ENCODE measurements at places on chromosomes 2 and 18.

DNA sequence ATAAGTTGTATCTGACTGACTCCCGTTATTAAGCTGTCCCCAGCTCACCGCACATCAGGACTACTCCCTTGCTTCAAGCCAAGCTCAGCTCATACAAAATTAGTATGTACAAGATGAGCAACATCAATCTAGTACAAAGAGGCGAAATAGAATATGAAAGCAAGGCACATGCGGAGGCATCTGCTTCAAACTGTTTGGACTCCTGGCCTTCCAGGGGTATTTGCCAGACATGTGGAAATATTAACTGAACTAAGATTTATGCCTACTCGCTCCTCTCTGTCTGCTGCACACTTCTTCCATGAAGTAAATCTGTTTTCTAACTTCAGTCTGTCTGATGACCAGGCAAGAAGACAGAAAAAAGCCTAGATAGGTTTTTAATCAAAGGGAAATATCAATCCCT, 499.8 kb downstream of the PID1 start:
- no peak for DNase-seq

DNA sequence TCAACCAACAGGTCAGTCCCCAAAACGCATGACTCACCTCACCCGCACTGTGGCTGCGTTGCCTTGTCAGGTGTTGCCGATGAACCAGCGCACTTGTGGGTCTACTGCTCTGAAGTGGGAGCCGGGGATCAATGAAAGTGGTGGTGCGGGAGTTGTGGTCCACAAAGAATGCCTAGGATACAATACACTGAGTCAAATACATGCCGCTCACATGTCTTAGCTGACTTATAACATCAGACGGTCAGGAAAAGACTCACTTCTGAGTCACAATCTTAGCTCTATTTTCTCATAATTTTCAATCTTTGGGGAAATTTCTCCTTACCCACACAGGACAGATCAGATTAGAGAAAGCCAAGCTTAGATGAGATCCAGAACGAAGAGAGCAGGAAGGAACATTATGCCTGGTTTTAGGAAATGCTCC, 107.1 kb upstream of the STK17B start:
- DNase-seq = peak; percentile 25

GRCh38 chr2:54461261-54461660, 5.1 kb downstream of the SPTBN1 start:
- DNase-seq = no peak

DNA sequence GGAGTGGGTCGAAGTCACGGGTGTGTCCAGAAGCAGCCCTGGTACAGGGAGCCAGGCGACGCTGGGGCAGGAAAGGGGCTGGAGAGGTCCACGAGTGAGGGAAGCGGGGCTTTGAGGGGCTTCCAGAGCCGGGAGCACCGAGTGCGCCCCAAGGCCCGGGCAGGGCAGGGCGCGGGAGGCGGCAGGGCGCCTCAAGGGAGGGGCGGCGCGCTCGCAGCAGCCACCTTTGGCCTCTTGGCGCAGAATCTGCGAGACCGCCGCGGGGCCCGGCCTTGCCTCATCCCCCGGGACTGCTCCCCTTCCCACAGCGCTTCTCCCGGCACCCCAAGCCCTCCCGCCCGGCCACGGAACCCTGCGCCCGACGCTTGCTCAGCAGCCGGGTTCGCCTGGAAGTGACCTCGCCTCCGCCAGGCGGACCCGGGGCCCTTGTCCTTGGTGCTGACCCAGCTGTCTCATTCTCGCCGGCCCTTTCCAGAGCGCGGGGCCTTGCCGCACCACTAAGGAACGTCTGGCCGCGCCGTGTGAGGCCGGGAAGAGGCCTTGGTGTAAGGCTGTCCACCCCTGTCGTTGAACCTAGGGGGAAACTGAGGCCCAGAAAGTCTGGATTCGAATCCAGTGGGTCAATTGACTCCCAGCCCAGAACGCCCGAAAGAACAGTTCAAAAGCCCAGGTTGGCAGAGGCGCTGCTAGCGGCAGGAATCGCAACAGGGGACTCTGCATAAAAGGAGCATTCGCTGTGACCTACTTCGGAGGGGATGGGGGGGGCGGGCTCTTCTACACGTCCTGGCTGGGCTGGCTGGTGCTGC, 584 bp upstream of the DNER start:
- DNase-seq = peak; percentile 50

DNA sequence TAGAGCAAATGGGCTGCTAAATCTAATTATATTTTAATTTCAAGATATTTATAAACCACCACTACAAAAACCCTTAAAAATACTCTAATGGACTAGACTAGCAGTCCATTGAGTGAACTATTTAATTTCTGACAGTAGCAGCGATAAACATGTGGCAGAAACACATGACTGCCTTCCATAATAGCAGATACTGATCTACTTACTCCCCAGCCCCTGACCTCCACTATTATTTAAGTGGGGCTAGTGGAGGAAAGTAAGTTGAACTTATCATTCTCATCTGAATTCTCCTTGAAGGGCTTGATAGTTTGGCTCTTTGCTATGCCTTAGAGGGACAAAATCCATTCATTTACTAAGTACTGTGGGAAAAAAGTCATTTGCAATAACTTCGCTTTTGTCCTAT, 90.8 kb downstream of the TTN start:
- no peak for DNase-seq

DNA sequence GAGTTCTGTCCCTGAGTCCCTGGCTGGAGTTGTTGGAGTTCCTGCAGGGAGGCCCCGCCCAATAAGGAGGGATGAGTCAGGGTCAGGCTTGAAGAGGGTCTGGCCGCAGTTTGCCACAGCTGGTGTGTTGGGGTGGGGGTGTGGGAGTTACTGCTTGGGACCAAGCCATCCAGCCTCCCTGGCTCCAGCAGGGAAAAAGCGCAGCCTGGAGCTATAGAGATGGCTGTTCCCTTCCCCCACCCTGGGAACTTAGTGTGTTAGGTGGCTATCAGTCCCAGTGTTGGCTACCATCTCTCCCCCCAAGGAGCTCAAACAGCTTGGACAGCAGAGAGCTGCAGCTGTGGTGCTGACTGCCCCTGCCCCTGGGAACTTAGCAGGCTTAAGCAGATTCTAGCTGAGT, 13.2 kb upstream of the TANK start:
- DNase-seq = no peak

DNA sequence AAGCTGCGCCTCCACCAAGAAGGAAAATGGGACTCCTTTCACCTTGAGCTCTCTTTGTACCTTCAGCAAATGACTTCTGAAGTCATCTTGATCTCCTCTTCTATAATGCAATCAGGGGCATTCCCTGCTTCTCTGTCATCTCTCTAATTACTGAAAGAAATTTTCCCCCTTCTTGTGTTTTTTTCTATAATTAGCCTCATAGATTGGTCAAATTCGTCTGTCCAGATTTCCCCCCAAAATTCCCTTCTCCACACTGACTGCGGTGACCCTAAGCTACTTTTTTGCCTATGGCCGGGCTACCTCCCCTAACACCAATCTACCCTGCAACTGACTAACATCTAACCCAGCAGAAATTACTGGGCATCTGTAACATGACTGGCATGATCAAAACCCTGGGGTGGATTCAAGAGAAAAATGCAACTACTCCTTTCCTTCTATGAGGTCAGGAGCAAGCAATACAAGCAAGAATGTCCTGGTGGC, 168.6 kb downstream of the BCL2 start:
- peak; percentile 76 for DNase-seq

GRCh38 chr2:183035954-183036669, 2.1 kb downstream of the NCKAP1 start:
- DNase-seq = peak; percentile 24

- DNase-seq = no peak
Measured at GRCh38 chr2:65557616-65558573, 125.5 kb upstream of the SPRED2 start.

DNA sequence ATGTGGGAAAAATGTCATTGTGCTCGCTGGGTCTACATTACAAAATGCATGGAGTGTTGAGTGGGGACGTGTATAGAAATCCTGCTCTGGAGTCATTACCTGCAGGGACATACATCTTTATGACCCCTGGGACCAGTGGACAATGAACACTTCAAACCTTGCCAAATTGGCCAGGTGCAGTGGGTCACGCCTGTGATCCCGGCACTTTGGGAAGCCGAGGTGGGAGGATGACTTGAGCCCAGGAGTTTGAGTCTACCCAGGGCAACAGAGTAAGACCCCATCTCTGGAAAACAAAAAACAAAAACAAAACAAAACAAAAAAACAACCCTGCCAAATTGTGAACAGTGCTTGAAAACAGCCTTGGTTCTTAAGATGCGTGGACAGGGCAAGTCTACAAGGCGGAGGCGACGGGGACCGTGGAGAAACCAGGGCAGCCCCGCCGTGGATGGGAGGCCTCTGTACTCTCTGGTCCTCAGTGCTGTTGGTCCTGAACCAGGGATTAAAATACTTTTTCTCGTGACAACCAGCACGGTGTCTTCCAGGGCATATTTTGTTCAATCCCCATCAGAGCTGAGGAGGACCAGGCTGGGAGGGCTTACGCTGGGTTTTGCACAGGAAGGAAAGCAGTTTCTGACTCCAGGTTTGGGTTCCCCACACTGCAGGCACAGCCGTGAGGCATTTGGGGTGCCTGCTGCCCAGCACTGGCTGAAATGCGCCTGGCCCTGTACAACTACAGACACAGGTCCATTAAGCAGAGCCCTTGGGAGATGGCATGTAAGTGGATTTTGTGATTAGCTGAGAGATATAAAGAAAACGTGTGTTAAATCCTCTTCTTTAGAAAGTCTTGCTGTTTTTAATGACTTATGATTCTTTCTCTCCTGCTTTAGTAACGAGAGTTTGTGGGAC, 13.7 kb downstream of the COLEC11 start:
- no peak for DNase-seq

GRCh38 chr2:112959109-112959812, 18.5 kb upstream of the IL36G start:
- no peak for DNase-seq

DNA sequence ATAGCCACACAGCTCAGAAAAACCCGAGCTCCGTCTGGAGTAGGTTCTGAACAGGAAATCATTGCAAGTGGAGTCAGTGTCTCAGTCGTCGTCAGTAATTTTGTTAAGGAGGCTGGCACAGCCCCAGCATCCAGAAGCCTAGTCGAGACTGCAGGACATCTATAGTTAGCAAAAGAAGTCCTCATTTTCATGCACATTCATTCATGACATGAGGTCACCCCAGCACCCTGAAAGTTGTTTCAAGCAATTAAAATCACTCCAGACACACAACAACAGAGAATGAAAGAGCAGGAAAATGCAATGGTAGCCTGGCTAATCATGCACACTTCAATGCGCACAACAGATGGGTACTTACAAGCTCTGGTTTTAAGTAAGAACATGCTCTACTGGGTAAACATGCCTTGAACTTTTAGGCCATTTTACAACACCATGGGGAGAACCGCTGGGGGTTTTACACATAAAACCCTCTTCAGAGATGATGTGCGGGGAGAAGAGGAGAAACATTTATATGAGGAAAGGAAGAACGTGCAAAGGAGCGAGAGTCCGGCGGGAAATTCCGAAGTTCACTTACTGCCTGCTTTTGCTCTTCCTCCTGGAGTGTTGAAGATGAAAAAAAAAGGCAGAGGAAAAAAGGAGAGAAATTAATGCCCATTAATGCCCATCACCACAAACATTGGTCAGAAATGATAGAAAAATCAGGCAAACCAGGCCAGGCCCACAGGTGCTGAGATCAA, 77.4 kb upstream of the DNMT3A start:
- no peak for DNase-seq

- no peak for DNase-seq
Measured at GRCh38 chr2:236045251-236046235, 122.6 kb downstream of the GBX2 start.

DNA sequence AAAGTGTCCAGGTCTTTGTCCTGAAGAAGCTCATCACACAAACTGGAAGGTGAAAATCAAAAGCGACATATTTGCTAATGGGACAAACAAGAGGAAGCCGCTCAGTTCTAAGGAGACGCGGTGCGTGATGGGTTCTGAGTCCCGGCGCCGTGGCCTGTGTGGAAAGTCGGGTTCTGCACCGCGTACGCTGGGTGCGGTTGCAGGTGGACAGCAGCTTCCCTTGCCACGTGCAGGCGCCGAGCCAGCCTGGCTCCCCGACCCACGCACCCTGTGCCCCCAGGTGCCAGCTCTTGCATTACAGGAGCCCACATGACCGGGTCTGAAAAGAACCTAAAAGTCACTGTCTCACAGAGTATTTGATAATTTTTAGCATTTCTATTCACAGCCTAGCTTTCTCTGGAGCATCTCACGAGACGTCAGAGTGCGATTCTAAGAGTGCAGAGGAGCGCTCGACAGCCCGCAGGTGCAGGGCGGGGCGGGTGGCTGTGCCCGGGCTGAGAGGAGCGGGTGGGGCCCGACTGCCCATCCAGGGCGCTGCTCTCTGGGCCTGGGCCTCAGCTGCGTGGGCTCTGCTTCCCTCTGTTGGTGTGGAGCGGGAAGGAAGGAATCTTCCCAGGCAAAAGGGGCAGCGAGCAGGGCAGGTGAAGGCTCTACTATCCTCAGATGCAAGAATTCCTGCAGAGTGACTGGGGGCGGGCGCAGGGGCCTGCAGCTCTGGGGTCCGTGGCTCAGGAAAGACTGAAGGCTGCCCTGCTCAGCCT, 39.4 kb downstream of the MYT1L start:
- no peak for DNase-seq

GRCh38 chr2:25202275-25202674, 33.9 kb upstream of the POMC start:
- DNase-seq = peak; percentile 27

DNA sequence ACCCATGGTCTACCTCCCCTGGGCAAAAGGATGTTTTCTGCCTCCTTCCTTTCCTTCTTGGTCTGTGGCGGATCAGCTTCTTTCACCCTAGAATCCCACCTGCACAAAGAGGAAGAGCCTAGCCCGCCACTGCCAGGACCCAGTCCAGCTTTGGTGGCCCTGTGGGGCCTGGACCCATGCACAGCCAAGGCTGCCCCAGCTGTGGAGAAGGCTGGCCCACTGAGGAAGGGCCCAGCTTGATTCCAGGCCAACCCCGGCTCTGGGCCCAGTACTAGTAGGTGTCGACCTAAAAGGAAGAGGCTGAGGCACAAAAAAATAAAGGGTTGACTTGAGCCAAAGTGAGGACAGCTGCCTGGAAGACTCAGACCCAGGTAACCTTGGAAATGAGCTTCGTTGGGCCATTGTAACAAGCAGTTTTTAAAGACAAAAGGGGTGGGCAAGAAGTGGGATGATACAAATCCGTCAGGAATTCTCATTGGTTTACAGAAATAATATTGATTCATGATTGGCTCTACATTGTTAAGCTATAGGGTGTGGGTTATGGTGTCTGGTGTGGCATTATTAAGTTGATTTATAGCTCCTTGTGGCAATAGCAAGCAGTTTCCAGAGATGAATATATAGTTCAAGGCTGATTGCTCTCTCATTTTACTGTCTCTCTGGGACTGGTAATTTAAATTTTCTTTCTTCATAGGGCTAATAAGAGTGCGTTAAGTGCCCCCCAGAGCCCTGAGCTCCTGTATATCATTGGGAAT, 29.8 kb upstream of the MAL start:
- no peak for DNase-seq

DNA sequence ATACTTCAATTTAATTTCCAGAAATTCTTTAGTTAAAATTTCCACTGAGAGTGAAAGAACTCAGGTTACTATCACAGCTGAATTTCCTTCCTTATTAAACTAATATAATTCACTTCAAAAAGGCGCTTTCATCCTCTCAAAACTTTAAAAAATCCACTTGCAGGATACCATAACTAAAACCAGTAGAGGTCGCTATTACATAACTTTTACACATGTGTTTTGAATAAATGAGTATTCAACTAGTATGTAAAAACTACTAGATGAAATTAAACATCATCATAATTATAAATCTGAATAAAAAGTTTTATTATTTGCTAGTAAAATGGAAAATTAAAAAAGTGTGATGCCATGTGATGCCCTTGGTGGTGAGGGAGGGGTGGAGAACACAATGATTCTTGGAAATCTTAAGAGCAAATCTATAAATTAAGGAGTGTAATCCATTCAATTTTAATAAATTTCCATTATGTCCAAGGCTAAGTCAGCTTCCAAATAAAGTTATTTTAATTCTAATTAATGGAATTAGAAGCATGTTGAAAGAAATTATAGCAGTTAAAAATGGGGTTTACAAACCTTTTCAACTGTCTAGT, 61.4 kb downstream of the SOS1 start:
- peak; percentile 77 for DNase-seq

Measured in suppressor macrophage treated with lipopolysaccharide for 4 hours (primary cell).